T-helper 17 cell (primary cell): ENCODE measurements at places on chromosomes 16 and 17.

- H3K4me3 ChIP-seq = peak overlapping the region; percentile 25
- H3K4me1 ChIP-seq = peaks cover 13% of the 10 kb centered on the region
These were observed 16.5 kb upstream of the ZFHX3 start for GRCh38 chr16:73064212-73064993.

- H3K27ac ChIP-seq = no peak overlapping the region
- H3K4me1 ChIP-seq = peaks cover 4% of the 10 kb centered on the region
- H3K4me3 ChIP-seq = no peak overlapping the region
- H3K27me3 ChIP-seq = peaks cover 39% of the 10 kb centered on the region
- no peak for DNase-seq
These were observed 21.0 kb downstream of the FBXO39 start for GRCh38 chr17:6796887-6797490.

DNA sequence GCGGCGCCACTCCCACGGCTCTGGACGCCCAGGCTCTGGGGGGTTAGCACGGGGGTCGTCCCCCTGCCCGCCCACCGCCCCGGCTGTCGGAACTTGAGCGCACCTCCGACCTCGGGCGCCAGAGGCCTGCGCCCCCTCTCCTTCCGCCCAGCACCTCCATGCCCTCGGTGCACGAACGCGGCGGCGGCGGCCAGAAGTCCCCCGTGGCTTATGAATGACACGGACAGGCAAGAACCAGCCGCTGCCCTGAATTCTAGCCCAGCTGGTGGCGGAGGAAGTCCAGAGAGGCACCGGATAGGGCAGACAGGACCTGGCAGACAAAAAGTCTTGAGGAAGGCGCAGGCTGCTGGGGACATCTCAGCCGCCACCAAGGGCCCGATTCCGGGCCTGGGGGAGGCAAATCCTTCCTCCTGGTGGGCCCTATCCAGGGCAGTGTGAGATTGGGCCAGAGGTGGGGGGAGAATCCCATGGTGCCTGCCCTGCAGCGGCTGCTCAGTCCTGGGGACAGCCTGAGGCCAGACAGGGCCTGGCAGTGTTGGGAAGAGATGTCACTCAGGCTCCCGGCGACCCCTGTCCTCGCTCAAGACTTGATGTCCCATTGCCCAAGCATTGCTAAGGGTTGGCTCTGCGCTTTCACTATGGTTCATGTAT is 897 bp upstream of the CYGB start:
- no peak overlapping the region for H3K27ac ChIP-seq
- no peak for DNase-seq
- H3K4me1 ChIP-seq = peaks cover 2% of the 10 kb centered on the region
- H3K4me3 ChIP-seq = peak overlapping the region; percentile 58

GRCh38 chr17:55368706-55369105 is 52.9 kb downstream of the MMD start:
- DNase-seq = no peak
- no peak overlapping the region for H3K27ac ChIP-seq
- peaks cover 16% of the 10 kb centered on the region for H3K27me3 ChIP-seq
- peaks cover 3% of the 10 kb centered on the region for H3K4me1 ChIP-seq
- H3K4me3 ChIP-seq = no peak overlapping the region
- H3K36me3 ChIP-seq = no peaks in the 10 kb centered on the region

GRCh38 chr17:51120357-51120738 is 320 bp downstream of the SPAG9 start:
- H3K36me3 ChIP-seq = no peaks in the 10 kb centered on the region
- peaks cover 42% of the 10 kb centered on the region for H3K4me1 ChIP-seq
- H3K27me3 ChIP-seq = no peaks in the 10 kb centered on the region
- peak overlapping the region; percentile 97 for H3K27ac ChIP-seq
- H3K4me3 ChIP-seq = peak overlapping the region; percentile 97

- no peak overlapping the region for H3K27ac ChIP-seq
- H3K36me3 ChIP-seq = no peaks in the 10 kb centered on the region
- DNase-seq = no peak
- H3K4me3 ChIP-seq = no peak overlapping the region
- no peaks in the 10 kb centered on the region for H3K27me3 ChIP-seq
- no peaks in the 10 kb centered on the region for H3K4me1 ChIP-seq
These were observed 89.6 kb downstream of the RBFOX1 start for GRCh38 chr16:7422036-7422888.

DNA sequence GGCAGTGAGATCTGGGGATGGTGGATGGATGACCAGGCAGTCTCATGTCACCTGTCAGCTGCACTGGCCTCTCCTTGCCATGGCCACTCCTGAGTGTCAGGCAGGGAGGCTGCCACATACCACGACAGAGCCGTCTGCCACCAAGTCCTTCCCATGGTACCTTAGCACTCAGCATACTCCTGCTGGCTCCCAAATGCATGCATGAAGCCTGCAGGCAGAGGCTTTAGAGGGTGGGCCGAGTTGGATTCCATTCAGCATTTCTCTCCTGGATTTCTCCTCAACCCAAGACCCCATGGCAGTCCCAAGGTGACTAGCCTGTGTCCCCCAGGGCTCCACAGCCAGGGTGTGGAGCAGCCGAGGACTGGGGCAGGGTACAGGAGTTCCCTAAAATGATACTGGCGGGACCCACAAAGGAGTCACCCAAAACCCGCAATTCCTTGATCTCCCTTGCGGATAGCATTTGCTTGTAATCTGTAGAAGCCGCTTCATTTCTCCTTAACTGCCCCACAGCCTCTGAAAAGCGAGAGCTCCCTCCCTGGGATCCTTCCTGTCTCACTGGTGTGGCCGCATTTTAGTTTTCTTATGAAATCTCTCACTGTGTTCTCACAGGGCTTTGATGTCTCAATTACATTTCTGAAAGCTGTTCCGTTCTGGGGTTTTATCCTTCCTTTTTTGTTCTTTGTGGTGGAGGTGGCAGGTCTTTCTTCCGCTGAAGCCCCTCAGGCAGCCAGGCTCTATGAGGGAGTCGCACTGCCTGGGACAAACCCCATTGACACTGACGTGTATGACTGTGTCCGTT is 141.4 kb downstream of the SOCS1 start:
- peak overlapping the region; percentile 86 for H3K4me3 ChIP-seq
- peak overlapping the region; percentile 94 for H3K27ac ChIP-seq
- no peak for DNase-seq
- H3K4me1 ChIP-seq = peaks cover 23% of the 10 kb centered on the region
- no peaks in the 10 kb centered on the region for H3K27me3 ChIP-seq
- peaks cover 2% of the 10 kb centered on the region for H3K36me3 ChIP-seq

- H3K27me3 ChIP-seq = peaks cover 27% of the 10 kb centered on the region
- DNase-seq = no peak
- peaks cover 4% of the 10 kb centered on the region for H3K36me3 ChIP-seq
- H3K4me1 ChIP-seq = peaks cover 53% of the 10 kb centered on the region
- H3K27ac ChIP-seq = peak overlapping the region; percentile 39
These were observed 2.2 kb upstream of the PLEKHH3 start for GRCh38 chr17:42678951-42679491.

GRCh38 chr17:4544951-4545216 is 10.3 kb downstream of the MYBBP1A start:
- H3K4me1 ChIP-seq = no peaks in the 10 kb centered on the region
- H3K36me3 ChIP-seq = peaks cover 4% of the 10 kb centered on the region
- no peaks in the 10 kb centered on the region for H3K27me3 ChIP-seq
- DNase-seq = no peak
- no peak overlapping the region for H3K4me3 ChIP-seq

- DNase-seq = no peak
- no peaks in the 10 kb centered on the region for H3K36me3 ChIP-seq
- peaks cover 4% of the 10 kb centered on the region for H3K4me1 ChIP-seq
- H3K27ac ChIP-seq = no peak overlapping the region
- no peaks in the 10 kb centered on the region for H3K27me3 ChIP-seq
- no peak overlapping the region for H3K4me3 ChIP-seq
These were observed 34.7 kb upstream of the DNAJA2 start for GRCh38 chr16:47008174-47008573.

- no peak overlapping the region for H3K4me3 ChIP-seq
- DNase-seq = no peak
- peaks cover 15% of the 10 kb centered on the region for H3K4me1 ChIP-seq
- peaks cover 3% of the 10 kb centered on the region for H3K36me3 ChIP-seq
- no peak overlapping the region for H3K27ac ChIP-seq
These were observed 10.2 kb downstream of the CBX4 start for GRCh38 chr17:79829004-79829403.

DNA sequence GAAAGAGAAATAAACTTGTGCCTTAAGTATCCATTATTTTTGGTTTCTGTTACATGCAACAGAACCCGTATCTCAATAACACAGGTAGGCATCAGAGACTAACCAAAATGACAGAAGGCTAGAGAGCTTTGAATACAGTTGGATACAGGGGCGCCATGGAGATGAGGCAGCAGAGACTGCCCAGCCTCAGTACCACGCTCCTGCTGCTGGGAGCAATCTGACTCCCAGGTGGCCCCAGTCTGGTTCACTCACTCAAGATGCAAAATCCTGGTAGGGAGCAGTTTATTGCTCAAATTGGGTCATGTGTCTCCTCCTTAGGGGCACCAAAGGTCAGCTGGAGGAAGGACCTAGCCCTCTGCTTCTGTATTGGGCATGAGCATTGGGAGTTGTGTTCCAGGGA is 218.9 kb downstream of the USP22 start:
- H3K4me1 ChIP-seq = peaks cover 2% of the 10 kb centered on the region
- no peaks in the 10 kb centered on the region for H3K36me3 ChIP-seq
- no peak overlapping the region for H3K4me3 ChIP-seq
- peaks cover 10% of the 10 kb centered on the region for H3K27me3 ChIP-seq

- H3K27ac ChIP-seq = no peak overlapping the region
- no peak for DNase-seq
- no peaks in the 10 kb centered on the region for H3K27me3 ChIP-seq
- no peaks in the 10 kb centered on the region for H3K4me1 ChIP-seq
These were observed 91.4 kb upstream of the TBX2 start for GRCh38 chr17:61307905-61308886.

GRCh38 chr16:86424985-86425384 is 85.3 kb upstream of the FOXF1 start:
- no peak overlapping the region for H3K4me3 ChIP-seq
- no peak overlapping the region for H3K27ac ChIP-seq
- no peaks in the 10 kb centered on the region for H3K36me3 ChIP-seq
- no peak for DNase-seq
- H3K27me3 ChIP-seq = peaks cover 15% of the 10 kb centered on the region
